Left lung (tissue), 14 donors: ENCODE measurements at places on chromosomes 16 and 17. TPM values are rescaled to one million over a fixed set of nuclear protein-coding genes. Genes with fewer than 3 reads are reported as not detected.

Gene SLC9A5
- 3.2 TPM for total RNA-seq

Gene TNP2
- not detected for total RNA-seq

Gene MTMR4
- total RNA-seq, result 43.4 TPM

Gene HID1
- total RNA-seq, result 32.1 TPM

Gene PLK1
- total RNA-seq, result 3.0 TPM

Gene GFAP
- not detected for total RNA-seq

Gene ST6GALNAC2
- total RNA-seq, result 30.2 TPM

Gene SYCE1L
- 4.0 TPM for total RNA-seq

Gene WNT9B
- total RNA-seq, result 1.2 TPM

Gene CHTF18
- total RNA-seq, result 35.5 TPM

Gene ARHGDIG
- total RNA-seq, result 1.0 TPM

Gene PLA2G10
- 3.7 TPM for total RNA-seq

Gene RAC3
- 11.5 TPM for total RNA-seq

Gene NPIPB8
- total RNA-seq, result 0.38 TPM

Gene ZBTB4
- 46.2 TPM for total RNA-seq

Gene OR3A3
- total RNA-seq, result not detected

Gene CCDC40
- 8.4 TPM for total RNA-seq

Gene ST6GALNAC1
- 46.0 TPM for total RNA-seq

Gene TBC1D3
- total RNA-seq, result not detected

Gene KRTAP17-1
- not detected for total RNA-seq

Gene ZNF423
- total RNA-seq, result 7.8 TPM

Gene NPIPB13
- total RNA-seq, result 27.0 TPM

Gene GDPD1
- total RNA-seq, result 2.8 TPM

Gene PYDC1
- not detected for total RNA-seq

Gene ADAP2
- 46.1 TPM for total RNA-seq

Gene TNFRSF17
- total RNA-seq, result 1.2 TPM

Gene KCNJ18
- not detected for total RNA-seq

Gene MPO
- 1.5 TPM for total RNA-seq
